ENCODE measurements at places on chromosomes 6 and 20.

DNA sequence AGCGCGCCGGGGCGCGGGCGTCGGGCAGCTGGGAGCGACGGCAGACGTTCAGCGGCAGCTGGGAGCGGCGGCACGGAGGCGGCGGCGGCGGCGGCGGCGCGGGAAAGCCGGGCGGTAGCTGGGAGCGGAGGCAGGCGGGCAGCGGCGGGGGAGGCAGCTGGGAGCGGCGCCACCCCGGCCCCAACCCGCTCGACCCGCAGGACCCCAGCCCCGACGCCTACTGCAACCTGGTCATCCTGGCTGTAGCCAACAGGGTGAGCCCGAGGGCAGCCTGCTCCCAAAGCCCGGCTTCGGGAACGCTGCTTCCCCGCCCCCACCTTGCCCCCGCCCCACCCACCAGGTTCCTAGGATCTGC lies 8.9 kb downstream of the CCM2L start:
- DNase-seq, result no peak

DNA sequence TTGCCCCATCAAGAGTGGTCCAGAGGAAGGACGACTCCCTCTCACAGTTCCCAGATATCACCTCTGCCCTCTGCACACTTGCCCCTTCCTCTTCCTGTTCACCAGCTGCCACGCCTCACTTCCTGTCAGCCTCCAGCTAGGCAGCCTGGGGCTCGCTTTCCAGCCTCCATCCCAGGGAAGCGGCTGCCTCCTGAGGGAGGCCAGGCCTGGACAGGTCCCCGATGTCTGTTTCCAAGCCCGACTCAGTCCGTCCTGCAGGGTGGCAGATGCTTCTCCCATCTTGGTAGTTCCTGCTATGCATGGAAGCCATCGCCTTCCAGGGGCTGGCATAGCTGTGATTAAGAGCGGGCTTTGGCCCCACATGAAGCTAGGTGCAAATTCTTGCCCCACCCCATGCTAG lies 233.5 kb upstream of the PMEPA1 start:
- no peak for DNase-seq

DNA sequence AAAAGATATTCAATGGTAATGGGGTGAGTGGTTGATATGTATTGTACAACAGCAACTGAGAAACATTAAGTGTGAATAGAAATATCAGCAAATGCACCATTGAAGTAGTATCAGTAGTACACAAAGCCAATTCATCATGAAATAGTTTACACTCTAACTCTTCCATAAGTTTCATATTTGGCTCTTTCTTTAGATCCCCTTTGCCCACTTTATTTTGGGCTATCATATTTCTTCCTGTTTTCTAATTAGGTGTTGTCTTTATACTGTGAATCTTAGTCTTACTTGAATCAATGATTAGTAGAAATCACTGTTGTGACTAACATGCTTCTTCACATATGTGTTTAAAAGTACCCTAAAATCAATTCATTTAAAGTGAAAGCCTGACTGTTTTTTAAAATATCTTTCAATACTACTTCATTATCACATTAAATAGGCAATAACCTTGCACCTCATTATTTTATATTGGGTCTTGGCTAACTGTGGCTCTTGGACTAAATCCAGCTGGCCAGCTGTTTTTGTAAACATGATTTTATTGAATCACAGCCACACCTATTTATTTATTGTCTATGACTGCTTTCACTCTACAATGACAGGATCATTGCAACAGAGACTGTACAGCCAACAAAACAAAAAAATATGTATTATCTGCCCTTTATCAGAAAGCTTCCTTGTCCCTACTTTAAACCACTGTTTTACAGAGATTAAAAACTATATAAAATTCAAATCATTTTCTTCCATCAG lies 38.9 kb downstream of the EYS start:
- no peak for DNase-seq

- DNase-seq, result no peak
These were observed 1.5 kb downstream of the ABCC10 start for GRCh38 chr6:43428874-43429273.

- DNase-seq, result no peak
These were observed 26.4 kb downstream of the GDAP1L1 start for GRCh38 chr20:44273231-44274215.

- no peak for DNase-seq
These were observed 74.4 kb downstream of the NFATC2 start for GRCh38 chr20:51467956-51468626.
